Effector CD8-positive, alpha-beta T cell (primary cell): ENCODE measurements at places on chromosomes 12 and 14.

DNA sequence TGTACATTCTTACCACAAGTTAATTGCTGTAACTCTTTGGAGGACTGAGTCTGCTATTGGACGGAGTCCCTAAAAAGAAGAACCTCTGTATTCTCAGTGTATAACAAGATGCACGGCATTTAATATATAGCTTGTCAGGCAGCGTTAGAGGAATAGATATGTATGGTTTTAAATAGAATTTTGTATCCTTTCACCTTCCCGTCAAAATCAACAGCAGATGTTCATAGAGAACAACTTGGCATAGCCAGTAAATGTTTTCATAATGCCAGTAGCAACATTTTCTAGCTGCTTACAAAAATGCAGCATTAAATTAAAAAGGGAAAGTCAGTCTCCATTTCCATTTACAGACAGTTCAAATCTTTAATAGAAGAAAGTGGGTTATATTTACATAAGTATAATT is 6.8 kb downstream of the SCYL2 start:
- DNase-seq, result no peak

- DNase-seq, result no peak
Observed at GRCh38 chr12:122311696-122312095, 45.4 kb upstream of the VPS33A start.

DNA sequence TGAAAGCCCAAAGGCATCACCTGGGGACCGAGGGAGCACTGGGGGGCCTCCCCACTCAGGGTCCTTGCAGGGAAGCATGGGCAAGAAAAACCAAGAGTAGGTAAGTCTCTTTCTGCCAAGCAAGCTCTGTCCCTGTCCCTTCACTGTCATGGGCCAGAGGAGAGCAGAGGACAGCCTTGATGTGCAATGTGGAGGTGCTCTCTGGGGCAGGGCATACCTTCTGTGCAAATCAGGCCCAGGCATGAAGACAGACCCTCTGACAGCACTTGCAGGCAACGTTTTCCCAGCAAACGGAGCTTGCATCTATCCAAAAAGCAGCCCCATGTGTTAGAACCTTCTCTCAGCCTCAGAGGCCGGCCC is 192.5 kb upstream of the PWP1 start:
- DNase-seq, result no peak

DNA sequence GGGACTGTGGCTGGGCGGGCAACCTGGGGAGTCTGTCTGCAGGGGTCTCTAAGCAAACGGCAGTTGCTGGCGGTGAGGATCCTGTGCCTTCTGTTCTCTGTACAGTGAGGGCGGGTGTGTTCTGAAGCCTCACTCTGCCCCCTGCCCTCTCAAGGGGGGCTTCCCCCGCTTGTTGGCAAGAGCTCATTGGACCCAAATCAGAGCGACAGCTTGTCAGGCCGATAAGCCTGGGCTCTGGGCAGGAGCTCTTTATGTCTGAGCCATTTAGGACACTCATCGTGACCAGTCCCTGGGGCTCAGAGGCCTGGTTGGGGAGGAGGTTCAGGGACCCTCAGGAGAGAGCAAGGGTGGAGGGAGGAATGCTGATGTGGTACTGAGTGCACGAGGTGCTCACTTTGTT is 136.0 kb downstream of the TSPAN9 start:
- DNase-seq, result no peak

DNA sequence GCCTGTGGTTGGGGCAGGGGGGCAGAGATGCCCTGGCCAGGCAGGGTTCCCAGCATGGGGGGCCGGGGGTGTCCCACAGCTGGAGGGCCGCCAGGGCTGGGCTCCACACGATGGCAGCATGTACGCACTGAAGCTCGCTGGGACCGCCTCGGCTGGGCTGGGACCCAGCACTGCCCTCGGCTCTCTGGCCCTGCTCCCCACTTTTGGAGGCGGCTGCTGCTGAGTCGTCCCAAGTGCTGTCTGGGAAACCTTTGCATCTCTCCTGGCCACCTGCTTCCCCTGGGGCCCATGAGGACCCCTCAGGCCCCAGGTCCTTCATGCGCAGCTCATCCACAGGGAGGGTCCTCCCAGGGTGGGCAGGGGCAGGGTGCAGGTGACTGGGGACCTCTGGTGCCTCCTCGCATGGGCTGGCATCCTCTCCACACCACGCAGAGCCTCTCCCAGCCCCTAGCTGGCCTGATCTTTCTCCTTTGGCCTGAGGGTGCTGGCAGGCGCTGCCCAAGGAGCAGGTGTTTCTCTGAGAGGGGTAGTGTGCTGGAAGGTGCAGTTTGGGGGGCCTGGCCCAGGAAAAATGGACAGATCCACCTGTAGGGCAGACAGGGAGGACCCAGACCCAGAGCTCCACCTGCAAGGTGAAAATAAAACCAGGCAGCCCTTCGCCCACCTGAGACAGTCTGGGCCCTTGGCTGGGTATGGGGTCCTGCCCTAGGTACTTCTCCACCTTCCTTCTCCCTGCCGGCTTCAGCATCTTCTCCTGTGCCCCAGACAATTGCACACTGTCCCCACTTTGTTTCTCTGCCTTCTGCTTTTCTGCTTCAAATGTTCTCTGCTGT is 46.9 kb downstream of the DLK1 start:
- no peak for DNase-seq

DNA sequence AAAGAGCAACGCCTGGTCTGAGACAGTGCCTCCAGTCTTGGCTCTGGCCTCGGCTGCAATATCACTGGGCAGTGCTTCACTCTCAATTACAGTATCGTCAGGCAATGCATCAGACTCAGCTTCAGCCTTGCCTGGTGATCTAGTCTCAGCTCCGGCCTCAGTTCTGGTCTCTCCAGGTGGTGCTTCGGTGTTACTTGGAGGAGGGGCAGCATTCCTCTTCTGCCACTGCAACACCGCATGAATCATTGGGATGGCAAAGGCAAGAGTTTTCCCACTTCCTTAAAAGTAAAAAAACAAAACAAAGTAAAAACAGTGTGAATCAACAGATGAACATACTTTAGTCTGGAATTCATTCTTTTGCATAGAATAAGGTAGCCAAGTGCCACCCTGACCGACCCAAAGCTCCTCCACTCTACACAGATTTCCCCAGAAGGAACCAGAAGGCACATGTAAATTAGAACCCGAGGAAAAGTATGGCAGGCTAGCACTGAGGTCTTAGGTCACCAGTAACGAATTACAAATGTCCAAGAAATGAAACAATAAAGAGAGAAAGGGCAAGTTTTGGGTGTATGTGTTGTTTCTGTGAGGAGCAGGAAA is 18.6 kb downstream of the DDX24 start:
- DNase-seq, result no peak

- DNase-seq, result peak; percentile 11
Observed at GRCh38 chr12:102484428-102484958, 4.1 kb upstream of the IGF1 start.

DNA sequence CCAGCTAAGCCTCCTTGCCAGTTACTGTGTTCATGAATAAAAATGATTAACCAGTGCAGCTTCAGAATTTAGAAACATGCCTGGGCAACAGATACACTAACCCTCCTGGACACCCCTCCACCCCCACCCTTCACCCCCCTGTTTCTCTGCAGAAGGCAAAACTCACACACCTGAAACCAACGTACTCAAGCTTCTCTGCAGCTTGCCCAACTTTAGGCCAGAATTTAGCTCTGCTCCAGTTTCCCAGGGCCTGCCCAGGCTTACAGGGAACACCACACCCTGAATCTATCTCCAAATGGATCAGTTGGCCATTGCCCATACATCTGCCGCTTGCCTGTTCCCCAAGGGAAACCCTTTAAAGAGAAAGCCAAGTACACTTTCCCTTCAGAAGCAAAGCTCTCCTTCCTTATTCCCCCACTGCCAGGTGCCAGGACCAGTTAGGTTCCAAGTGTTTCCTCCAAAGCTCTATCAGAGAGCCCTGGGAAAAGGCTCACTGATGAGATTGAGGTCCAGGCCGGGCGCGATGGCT is 1.8 kb upstream of the SPPL3 start:
- no peak for DNase-seq

- DNase-seq, result no peak
Observed at GRCh38 chr12:124804011-124804621, 59.5 kb downstream of the SCARB1 start.
